ENCODE measurements at places on chromosomes 2 and 18.

- DNase-seq: no peak
These were observed 78.3 kb downstream of the RNF144A start for GRCh38 chr2:6995391-6996097.

DNA sequence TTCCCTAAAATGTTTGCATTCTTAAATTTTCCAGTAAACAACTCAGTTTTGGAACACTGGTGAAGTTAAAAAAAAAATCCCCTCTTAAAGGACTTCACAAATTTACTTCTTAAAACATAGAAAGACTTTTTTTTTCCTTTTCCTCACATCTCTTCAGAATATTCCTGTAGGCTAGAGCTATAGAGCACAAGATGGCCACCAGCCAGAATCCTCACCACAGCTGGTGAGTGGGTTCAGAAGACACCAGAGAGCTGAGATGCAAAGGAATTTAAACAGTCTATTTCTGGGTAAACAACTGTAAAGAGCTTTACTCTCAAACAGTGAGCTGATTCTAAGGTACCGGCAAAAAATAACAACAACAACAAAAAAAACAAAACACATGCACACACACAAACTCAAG, 252.8 kb downstream of the LRP1B start:
- no peak for DNase-seq

- no peak for DNase-seq
These were observed 319.9 kb downstream of the EN1 start for GRCh38 chr2:118527571-118527970.

GRCh38 chr18:58605027-58606020, 23.6 kb downstream of the ALPK2 start:
- DNase-seq: peak; percentile 16

DNA sequence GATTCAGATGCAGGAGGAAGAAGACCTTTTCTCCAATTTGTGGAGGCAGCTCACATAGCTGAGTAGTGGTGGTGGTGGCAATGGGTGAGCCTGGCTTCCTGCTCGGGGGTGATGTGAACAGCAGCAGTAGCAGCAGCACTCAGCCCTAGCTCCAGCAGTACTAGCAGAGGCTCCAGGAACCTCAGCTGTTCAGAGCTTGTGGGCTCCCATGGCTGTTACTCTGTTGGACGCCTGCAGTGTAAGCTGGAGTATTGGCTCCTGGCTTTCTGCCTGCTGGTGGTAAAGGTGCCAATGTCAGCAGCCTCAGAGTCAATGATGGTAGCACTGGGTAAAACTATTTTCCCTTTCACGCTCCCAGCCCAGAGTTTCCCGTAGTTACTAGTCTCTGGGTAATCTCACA, 3.1 kb upstream of the SEH1L start:
- no peak for DNase-seq

DNA sequence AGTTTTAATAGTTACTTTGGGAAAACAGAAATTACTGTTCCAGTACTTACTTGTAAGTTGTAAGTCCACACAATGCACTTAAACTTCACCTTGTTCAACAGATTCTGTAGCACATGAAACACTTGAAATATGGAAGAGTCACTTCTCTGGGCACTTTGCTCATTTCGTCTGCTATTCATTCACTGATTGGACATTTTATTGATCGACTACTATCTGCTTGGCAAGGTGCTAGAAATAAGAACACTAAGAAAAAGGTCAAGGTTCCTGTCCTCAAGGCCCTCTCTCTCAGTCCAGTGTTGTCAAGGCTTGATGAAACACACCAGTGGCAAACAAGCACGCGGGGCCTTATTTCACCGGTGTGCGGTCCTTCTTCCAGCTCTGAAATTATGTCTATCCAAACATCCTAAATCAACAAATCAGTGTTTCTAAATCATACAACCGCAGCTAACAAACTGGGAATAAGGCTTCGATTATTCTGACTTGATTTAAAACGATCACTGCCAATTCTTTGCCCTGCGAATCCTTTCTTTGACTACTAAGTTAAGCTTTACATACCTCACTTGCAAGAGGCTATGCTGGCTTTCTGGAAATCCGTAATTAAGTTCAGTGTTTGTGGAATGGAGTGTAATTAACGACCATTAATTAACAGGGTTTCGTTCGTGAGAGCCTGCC, 780 bp upstream of the ITGAV start:
- DNase-seq: no peak

- no peak for DNase-seq
These were observed 600 bp downstream of the KATNAL2 start for GRCh38 chr18:46917803-46918600.

- DNase-seq: no peak
These were observed 34.0 kb downstream of the METTL4 start for GRCh38 chr18:2537296-2537695.

- DNase-seq: no peak
These were observed 40.8 kb downstream of the BUB1 start for GRCh38 chr2:110637093-110637492.

GRCh38 chr2:47945046-47945781, 38.9 kb upstream of the FBXO11 start:
- no peak for DNase-seq

GRCh38 chr18:10274301-10274700, 180.1 kb upstream of the APCDD1 start:
- no peak for DNase-seq

DNA sequence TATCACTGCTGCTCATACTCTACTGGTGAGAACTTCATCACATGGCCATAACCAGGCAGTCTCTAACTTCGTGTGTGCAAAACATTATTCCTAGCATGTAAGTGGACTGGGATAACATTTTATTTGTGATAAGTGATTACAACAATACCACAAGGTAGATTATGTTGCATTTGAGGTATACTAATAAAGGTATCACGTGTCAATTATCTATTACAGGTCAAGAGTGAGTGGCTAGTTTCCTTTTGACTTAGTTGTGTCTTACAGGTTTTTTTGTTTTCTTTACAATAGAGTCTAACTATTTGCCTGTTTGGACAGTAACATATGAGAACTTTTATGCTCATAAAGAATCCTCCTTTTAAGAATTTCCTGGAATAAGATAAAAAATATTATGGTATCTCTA, 67.2 kb upstream of the DSC1 start:
- DNase-seq: no peak

DNA sequence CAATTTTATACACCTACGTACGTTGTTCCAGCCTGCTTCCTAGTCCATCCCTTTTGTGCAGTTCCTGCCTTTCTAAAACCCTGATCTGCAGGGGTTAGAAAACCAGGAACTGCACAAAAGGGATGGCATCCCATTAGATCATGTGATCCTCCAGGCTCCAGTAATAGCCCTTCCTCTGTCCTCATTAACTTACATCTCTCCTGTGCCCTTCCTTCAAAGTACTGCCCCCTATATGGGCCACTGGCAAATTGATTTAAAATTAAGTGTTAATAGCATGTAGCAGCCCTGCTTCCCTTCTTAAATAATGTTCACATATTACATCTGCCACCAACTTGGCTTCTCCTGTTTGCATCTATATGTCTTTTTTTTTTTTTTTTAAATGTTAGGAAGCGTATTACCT, 61.3 kb upstream of the NXPH2 start:
- no peak for DNase-seq

DNA sequence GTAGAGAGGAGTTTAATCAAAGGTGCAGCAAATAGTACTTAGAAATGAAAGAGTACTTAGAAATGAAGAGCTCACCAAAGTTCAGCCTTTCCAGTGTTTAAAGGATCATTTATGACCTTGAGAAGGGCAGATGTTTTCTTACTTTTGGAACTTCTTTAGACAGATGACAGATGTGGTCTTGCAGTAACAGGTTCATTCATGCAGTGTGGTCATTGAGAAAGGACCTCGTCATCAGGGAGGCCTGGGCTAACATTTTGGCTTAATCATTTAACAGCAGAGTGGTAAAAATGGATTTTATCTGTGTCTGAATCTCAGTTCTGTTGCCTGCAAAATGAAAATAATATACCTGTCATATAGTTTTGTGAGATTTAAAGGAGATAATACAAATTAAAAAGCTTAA, 75.1 kb upstream of the NT5C1B start:
- no peak for DNase-seq

DNA sequence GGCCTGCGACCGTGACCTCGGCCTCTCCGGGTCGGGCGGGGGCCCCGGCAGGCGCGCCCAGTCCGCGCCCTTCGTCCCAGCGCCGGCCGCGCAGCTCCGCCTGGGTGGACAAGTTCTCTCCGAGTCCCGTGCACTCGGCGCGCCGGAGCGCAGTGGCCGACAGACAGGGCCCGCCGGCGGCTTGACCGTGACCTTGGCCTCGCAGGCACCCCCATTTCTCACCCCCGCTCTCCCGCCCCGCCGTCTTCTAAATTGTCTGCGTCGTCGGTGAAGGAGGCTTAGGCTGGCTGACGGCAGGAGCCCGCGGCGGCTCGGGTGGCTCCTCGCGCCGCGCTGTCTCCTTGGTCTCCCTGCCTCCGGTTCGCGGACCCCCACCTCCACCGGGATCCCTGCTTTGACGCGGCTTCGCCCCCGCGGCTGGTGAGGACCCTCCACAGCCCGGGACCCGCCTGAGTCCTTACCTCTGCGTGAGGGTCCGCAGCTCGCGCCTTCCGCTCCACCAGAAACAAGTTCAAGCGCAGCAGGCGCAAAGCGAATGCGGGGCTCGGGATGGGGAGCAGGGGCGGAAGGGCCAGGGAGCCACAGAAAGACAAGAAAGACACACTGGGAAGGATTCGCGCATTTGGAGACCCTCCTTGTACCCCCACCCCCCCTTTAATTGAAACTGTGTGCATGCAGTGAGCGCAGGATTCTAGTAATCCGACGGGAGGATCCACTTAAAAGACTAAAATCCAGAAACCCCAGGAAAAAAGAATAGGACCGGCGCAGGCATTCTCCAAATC, 4.0 kb downstream of the PTGR3 start:
- DNase-seq: no peak

DNA sequence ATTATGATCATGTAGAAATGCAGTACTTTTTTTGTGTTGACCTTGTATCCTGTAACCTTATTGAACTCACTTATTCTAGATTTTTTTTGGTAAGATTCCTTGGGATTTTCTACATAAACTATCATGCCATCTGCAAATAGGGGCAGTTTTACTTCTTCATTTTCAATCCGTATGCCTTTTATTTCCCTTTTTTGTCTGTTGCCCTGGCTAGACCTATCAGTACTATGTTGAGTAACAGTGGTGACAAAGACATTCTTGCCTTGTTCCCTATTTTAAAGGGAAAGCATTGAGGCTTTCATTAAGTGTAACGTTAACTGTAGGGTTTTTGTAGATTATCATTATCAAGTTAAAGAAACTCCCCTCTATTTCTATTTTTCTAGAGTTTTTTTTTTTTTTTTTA, 92.3 kb downstream of the LYPD1 start:
- DNase-seq: no peak

- no peak for DNase-seq
These were observed 35.6 kb downstream of the EHBP1 start for GRCh38 chr2:62741127-62741526.

- DNase-seq: no peak
These were observed 245.1 kb downstream of the NEDD4L start for GRCh38 chr18:58288921-58289797.

GRCh38 chr18:41022484-41022883, 932.5 kb upstream of the PIK3C3 start:
- no peak for DNase-seq

- no peak for DNase-seq
These were observed 103.1 kb downstream of the CCDC85A start for GRCh38 chr2:56286936-56287335.

- no peak for DNase-seq
These were observed 86.5 kb upstream of the EPB41L3 start for GRCh38 chr18:5630057-5630899.

- no peak for DNase-seq
These were observed 230.2 kb downstream of the GBX2 start for GRCh38 chr2:235937936-235938335.

DNA sequence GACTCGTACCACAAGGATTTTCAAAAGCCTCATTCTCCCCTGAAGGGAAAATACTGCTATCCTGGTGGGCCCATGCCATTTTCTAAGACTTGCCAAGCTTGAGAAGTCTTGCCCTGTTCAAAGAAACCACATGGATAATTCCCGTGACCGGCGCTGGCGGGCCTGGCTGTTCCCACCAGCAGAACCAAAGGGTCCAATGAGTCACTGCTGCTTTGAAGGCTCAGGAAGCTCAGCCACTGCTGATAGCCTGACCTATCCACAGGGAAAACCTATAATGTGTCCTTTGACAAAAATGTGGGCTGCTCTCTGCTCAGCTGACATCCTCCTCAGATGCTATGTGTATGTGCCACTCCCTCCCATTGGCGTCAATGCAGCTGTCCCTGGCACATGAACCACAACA, 137.9 kb upstream of the RAB12 start:
- DNase-seq: no peak

DNA sequence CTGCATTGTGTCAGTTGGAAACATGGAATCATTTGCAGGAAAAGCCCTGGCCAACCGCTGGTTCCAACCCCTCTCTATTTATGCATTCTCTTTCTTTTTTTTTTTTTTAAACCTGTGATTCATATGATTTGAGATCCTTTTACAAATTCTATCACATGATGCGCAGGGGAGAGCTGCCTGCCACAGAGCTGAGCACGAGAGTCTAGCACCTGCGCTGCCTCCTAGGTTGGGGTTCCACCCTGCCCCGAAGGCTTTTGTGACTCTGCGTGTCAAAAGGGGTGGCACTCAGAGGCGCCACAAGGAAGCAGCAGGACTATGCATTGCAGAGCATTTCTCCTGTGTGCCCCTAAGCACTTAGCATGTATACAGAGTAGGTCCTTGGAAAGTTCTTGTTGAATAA, 17.3 kb upstream of the ESPNL start:
- DNase-seq: no peak

DNA sequence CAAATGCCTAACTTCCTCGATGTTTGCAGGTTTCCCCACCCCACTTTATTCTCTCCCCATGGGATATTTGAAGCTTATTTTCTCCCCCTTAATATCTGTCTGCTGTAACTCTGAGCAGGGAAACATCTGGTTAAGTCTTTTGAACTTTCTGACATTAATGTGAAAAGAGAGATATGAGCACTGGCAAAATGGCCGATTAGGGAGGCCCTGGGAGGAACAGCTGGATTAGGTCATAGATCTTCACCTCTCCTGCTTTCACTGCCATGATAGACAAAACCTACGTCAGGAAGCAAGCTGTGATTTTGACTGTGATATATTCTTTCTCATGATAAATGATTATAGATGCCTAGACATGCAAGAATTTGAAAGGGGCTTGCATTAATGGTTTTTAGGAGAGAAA, 43.6 kb downstream of the LYPD6B start:
- DNase-seq: no peak

Measured in T-helper 22 cell (primary cell).